Stimulated activated CD8-positive, alpha-beta memory T cell treated with anti-CD3 and anti-CD28 coated beads, Interleukin-15, amount 100 ng/mL, for 4 hours (primary cell): ENCODE measurements at places on chromosomes 6 and 20.

- DNase-seq: no peak
Observed at GRCh38 chr20:1964061-1964460, 29.8 kb downstream of the PDYN start.

- no peak for DNase-seq
Observed at GRCh38 chr6:4055420-4056041, 23.4 kb downstream of the FAM217A start.

DNA sequence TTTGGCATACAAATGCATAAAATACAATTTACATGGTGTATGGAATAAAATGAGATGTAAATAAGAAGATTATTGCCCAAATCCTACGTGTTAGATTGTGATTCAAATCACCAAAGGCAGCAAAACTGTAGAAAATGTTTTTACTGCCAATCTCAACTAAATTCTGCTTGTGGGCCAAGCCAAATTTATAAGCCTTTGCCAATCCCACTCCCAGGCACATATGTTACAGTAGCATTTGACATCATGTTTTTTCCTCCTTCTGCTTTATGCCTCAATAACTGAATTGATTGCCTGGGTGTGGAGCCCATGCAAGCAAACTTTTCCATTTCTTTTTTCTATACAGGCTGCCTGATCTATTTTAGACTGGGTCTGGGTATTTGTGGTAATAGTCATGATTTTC lies 36.3 kb upstream of the LRRC1 start:
- no peak for DNase-seq

DNA sequence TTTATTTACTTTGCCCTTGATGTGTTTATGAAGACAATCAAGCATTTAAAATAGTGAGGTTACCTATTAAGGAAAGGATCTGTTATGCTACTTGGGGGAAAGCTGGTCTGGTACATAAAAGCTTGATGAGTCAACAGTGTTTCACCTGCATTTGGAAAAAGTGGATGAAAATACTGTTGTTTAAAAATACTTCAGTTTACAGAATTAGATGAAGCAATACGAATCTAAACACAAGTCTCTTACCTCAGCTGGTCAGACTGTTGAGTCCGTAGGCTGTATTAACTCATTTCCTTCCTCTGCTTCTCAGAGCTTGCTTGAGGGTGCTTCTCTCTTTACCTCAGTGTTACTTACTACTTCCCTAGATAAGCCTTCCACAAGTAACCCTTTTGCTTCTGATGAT lies 36.1 kb downstream of the NKX2-4 start:
- no peak for DNase-seq

- no peak for DNase-seq
Observed at GRCh38 chr6:32664827-32665362, 1.6 kb downstream of the HLA-DQB1 start.

DNA sequence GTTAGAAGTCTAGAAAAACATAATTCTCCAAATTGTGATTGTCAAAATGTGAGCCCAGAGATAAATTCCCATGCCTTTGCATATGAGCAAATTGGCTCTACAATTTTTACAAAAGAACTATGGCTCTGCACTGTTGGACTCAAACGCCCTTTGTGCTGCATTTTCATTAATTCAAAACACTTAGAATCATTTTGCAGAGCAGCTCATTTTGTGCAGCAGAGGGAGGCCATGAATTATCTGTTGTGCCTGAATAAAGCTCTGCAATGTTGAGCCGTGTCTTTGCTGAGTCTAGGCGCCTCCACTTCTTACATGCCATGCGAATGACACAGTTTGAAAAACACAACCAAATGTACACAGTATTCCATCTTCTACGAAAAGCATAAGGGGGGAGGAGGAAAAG lies 230.2 kb downstream of the PRKN start:
- no peak for DNase-seq

DNA sequence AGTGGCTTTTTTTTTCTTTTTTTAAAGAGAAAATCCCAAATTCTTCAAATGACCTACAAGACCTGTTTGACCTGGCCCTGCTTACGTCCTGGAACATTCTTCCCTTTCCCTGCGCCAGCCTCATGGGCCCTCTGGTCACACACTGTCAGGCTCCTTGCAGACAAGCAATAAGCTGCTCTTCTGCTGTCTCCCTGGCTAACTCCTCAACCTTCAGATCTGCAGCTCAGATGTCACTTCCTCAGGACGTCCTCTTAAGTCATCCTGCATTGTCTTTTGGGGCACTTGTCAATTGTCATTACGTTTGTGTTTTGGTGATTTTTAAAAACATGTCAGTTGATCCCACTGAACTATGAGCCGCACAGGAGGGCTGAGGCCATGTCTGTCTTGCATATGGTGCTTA lies 28.9 kb upstream of the SLC35D3 start:
- DNase-seq: no peak

DNA sequence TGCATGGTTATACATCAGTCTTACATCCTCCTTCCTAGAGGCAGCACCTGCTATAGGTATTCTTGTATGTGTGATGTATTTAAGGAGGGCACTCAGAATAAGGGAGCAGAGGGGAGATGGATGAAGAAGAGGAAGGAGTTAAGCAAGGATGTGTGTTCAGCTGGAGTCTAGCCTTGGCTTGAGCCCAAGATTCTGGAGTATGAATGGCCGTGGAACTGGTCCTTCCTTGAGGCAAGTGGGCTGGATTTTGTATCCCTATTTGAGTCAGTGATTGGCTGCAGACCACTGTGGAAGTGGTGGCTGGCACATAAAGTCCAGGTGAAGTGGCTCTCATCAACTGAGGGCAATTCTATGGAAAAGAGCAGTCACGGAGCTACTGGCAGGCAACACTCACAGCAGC lies 112.0 kb upstream of the RNF24 start:
- no peak for DNase-seq

DNA sequence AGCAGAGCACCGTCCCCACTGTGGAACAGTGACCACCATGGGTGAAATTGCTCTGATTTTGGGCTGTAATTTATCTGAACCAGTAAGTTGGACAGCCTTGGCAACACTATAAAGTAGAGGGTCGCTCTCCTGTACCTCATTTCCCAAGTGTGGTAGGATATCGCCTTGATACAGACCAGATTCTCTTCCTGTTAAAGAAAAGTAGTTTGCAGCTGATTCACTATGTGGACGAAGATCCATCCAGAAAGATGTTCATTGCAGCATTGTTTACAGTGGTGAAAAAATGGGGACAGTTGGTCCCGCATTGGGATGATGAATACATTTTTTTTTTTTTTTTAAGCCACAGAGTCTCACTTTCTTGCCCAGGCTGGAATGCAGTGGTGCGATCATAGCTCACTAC lies 74.3 kb downstream of the SLX4IP start:
- no peak for DNase-seq

GRCh38 chr6:36095497-36096391 lies 34.6 kb upstream of the MAPK13 start:
- DNase-seq: no peak

DNA sequence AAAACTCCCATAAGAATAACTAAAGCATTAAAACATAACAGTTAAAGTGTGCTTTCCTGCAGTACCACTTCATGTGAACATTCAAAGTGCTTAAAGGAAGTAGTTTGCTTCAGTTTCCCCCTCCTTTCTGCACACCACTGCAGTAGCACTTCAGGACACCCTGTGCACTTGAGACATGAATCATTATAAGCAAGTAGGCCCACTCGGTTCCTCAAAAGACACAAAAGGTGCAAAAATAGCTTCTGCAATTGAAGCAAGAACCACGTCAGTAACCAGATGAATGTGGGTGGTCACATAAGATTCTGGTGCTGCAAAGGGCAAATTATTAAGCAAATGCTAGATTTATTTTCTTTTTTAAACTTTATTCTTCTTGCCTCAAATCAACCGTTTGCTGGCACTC lies 160.6 kb downstream of the HIVEP2 start:
- no peak for DNase-seq

DNA sequence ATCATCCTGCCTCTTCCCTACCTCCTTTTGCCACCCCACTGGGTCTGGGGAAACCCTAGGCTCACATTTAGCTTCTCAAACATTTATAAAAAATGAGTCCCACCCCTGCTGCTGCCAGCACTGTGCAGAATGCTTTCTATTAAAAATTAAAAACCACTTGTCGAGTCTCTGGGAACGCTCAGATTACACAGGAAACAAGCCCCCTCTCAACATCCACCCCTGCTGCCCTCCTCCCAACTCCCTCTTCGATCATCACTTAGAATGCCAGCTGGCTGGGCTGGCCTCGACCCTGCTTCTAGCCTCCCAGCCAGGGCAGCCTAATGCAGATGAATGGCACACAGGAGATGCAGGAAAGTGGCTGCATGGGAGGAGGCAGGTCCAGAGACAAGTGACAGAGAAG lies 75.8 kb downstream of the CDH22 start:
- no peak for DNase-seq

GRCh38 chr6:124148236-124148957 lies 344.7 kb downstream of the NKAIN2 start:
- no peak for DNase-seq

DNA sequence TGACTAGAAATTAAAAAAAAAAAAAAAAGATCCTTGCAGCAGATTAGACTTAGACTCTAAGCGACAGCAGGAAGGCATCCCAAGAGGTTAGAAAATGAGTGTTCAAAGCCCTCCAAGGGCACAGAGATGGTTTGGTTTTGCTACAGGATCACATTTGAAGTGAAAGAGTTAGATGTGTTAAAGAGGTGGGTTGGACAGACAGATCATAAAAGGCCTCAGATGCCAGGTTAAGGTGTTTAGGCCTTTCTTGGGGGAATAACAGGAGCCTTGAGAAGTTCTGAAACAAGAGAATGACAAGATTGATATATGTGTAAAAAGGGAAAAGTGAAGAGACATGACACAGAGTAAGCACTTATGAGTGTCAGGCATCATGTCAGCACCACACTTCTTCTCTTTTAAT lies 107.5 kb downstream of the FYN start:
- no peak for DNase-seq

DNA sequence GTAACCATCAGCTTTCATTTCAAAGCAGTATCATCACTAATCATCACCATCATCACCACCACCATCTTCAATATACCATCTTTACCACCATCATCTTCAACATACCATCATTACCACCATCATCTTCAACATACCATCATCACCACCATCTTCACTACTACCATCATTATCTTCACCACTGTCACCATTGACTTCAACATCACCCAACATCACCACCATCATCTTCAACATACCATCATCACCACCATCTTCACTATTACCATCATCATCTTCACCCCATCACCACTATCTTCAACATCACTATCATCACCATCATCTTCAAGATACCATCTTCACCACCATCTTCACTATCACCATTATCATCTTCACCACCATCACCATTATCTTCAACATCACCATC lies 40.5 kb upstream of the FRMD1 start:
- DNase-seq: no peak

DNA sequence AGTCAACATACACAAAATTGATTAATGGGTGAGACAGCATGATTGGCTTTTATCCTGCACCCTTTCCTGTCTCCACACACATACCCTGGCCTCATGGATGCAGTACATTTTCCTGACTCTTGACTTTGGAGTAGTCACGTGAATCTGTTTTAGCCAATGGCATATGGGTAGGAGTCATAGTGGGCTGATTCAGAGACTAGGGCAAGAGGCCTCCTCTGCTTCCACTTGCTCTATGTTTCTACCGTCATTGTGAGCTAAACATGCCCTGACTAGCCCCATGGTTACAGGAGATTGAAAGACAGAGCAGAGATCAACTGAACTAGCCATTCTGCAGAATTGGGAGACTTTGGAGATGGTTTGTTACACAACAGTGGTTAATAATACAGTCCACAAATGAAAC lies 850.0 kb downstream of the DHX35 start:
- DNase-seq: no peak

DNA sequence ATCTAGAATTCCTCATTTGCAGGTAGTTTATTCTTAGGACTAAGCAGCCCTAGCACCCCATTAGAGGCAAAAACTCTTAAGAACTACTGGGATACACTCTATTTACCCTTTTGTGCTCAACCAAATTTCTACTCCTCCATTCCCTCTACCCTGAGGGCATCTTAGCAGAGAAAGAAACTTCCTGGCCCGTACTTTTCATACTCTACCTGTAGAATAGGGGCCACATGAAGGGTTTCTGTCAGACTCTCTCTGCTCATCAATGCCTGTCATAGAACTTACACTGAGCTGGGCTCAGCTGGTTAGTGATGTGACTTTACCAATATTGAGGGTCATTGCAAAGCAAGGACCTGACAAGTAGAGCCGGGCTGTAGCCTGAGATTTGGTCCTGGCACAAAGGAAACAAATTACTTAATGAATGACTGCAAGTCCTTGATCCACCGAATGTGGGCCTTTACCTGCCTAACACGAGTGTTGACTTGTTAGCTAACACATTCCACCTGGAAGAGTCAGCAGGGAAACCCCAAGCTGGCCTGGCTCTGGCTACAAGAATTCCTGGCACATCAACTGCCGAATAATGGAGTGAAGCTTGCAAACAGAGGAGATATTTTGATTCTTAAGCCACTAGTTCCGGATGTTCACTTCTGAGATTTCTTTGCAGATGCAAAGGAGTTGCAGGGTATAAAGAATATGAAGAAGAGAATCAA lies 280.5 kb upstream of the JAG1 start:
- no peak for DNase-seq

GRCh38 chr20:33325350-33325749 lies 42.3 kb downstream of the BPIFB1 start:
- DNase-seq: no peak

- no peak for DNase-seq
Observed at GRCh38 chr6:152112491-152113261, 305.2 kb downstream of the ESR1 start.

GRCh38 chr6:18277237-18278006 lies 13.1 kb upstream of the DEK start:
- DNase-seq: no peak

GRCh38 chr6:111925296-111925695 lies 52.0 kb upstream of the FYN start:
- no peak for DNase-seq

GRCh38 chr6:13818341-13818740 lies 4.0 kb upstream of the MCUR1 start:
- no peak for DNase-seq

DNA sequence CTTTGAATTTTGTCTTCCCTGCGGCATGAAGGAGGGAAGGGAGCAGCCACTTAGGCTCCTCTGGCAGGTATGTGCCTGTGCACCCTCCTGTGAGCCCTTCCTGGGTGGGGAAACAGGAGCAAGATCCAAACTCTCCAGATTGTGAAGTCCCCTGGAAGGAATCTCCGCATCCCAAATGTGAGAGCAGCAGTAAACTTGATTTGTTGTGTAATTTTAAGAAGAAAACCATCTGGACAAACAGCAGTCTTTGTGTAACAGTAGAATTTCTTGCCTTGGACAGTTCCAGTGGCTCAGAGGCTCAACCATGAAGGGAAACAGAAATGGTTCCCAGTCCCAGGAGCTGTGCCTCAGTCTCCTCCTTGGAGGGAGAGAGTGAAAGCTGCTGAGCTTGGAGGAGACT lies 39.7 kb downstream of the CDH26 start:
- no peak for DNase-seq

- DNase-seq: no peak
Observed at GRCh38 chr6:28530777-28531176, 5.1 kb downstream of the GPX5 start.
